ENCODE measurements at places on chromosomes 4 and X. TPM values are rescaled to one million over a fixed set of nuclear protein-coding genes. Genes with fewer than 3 reads are reported as not detected.

CCDC158 gene
- total RNA-seq = not detected

DNA sequence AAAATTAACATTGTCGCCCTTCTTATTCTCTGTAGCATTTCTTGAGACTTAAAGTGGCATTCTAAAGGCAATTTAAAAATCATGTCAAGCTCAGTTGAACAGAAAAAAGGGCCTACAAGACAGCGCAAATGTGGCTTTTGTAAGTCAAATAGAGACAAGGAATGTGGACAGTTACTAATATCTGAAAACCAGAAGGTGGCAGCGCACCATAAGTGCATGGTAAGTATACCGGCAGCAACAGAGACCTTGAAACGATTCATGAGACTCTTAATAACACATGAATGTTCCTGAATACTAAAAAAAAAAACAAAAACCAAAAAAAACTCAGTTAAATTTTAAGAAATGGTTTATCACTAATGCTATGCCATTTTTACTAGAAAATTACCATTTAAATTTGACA is 82.4 kb upstream of the HPRT1 start:
- DNase-seq = no peak

DNA sequence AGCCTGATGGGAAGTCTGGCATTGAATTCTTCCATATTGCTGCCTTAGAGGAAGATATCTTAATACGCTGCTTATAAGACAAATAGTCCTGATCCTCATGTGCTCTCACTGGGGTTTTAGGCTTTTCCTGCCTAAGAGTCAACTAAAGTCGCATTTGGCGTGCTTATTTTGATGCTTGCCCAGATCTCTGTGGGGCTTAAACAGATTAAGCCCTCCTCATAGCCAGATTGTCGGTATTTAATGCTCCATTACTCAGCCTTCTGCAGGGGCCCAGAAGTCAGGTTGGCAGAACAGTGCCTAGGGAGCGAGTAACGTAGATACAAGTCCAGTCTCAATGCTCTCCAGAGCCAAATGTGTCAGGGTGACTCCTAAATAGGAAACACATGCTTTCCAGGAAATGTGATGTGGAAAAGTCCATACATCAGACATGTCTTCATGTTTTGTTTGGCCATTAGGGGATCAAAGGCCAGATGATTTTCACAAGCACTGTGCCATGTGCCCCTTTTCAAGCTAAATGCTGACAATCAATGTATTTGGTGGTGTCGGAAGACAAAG is 262.8 kb downstream of the PRDM5 start:
- DNase-seq = no peak

DNA sequence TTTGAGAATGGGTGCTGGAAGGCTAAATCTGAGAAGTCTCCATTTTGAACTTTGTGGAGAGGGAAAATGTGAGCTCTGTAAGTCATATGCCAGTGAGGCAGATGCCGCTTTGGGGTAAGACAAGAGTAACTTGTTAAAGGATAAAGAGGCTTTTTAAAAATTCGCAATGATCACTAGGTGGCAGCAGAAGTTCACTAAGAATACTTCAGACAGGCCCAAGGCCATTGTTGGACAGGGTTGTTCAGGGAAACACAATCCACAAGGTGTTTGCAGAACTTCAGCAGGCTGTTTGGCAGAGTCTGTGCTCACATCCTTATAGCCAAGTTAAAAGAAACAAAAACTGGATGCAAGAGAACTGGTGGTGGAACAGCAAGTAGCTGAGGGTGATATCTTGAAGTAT is 13.7 kb upstream of the PIGA start:
- DNase-seq = no peak

- no peak for DNase-seq
Observed at GRCh38 chr4:56640621-56641493, 40.2 kb downstream of the HOPX start.

DNA sequence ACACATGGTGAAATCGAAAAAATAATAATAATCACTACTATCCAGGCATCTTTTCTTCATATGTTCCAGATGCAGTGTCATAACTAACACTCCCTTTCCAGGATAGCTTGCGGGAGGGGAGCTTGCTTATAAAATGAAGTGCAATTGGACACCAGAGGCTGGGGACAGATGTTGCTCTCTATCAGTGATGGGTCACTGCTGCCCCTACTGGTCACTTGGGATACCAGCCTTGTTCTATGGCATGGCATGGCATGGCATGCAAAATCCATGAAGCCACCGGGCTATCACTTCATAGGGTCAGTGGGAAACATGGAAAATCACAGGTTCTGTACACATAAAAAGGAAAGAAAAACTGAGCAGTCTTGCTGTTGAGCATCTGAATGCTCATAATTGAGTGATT is 168.1 kb downstream of the GLRA2 start:
- no peak for DNase-seq

Data from chondrocyte (in vitro differentiated cells).